ENCODE measurements at places on chromosomes 3 and 15.

GRCh38 chr3:54901906-54902685 lies 25.8 kb downstream of the LRTM1 start:
- DNase-seq, result no peak

DNA sequence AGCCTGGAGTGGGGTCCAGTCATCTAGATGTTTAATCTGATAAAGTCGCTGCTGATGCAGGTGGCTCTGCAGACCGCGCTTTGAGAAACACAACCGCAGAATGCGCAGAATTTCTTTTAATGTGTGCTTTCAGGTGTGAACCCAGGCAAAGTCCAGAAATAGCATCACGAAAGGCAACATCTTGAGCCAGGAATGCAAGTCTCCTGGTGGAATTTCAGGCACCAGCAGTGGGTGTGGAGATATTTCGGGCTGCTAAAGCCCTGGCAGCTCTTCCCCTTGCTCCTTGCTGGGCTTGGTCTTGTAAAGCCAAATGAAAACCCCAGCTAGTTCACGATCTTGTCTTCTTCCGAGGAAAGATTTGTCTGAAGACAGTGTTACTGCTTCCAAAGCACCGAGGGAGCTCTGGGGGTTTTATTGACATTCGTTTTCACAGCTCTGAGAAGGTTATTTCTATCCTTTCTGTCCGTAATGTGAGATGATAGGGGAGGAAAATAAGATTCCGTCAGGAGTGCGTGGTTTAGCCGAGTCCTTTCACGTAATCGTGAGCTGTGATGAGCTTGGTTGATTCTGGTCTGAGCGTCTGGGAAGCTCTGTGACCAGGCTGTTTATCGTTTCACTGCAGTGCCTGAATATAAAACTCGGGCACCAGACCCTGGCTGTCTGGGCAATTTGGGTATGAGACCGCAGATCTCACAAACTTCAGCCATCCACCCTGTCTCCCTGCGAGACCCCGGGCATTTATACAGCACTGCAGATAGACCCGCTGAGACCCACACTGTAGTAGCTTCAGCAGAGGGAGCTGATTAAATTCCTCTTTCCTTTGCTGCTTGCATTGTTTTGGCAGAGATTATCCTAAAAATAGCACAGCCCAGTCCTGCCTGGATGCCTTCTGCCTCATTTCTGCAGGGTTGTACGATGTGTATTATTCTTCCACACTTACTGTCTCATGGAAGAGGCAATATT lies 67.0 kb upstream of the SLC25A26 start:
- no peak for DNase-seq

- no peak for DNase-seq
Observed at GRCh38 chr3:168088106-168088720, 7.5 kb downstream of the GOLIM4 start.

GRCh38 chr3:5197470-5198312 lies 10.2 kb downstream of the EDEM1 start:
- DNase-seq, result no peak

DNA sequence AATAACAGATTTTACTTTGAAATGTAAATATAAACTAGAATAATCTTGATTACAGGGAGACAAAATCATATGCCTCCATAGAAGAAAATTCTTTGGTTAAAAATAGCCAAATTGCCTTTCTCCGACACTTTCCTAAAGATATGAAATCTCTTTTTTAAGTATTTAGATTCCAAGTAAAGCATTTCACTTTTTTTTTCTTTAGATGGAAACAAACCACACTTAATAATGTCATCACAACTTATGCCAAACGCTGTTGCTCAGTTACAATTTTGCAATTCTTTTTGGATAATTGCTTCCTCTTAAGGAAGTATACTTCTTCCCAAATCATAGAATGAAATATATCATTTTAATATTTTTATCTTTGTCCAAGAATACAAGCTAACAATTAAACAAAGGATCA lies 294.1 kb upstream of the ARL6 start:
- DNase-seq, result no peak

GRCh38 chr15:42508263-42508690 lies 12.8 kb downstream of the SNAP23 start:
- DNase-seq, result no peak

DNA sequence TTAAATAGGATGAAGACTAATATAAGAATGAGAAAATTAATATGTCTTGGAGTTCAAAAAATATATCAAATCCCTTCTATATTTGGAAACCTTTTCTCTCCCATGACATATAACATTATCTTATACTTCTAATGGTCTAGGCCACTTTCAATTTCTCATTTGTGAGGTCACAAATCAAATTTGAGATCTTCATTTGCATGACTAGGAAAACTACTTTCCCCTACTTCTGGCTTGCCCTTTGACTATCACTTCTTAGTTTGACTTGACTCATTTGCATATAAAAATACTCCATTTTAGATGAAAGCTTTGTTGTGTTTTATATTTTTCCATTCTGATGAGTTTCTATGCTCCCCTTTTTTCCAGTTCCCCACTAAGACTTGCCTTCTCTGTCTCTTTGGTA lies 598.6 kb upstream of the TBL1XR1 start:
- no peak for DNase-seq

- no peak for DNase-seq
Observed at GRCh38 chr15:81101894-81102815, 31.9 kb upstream of the CFAP161 start.

DNA sequence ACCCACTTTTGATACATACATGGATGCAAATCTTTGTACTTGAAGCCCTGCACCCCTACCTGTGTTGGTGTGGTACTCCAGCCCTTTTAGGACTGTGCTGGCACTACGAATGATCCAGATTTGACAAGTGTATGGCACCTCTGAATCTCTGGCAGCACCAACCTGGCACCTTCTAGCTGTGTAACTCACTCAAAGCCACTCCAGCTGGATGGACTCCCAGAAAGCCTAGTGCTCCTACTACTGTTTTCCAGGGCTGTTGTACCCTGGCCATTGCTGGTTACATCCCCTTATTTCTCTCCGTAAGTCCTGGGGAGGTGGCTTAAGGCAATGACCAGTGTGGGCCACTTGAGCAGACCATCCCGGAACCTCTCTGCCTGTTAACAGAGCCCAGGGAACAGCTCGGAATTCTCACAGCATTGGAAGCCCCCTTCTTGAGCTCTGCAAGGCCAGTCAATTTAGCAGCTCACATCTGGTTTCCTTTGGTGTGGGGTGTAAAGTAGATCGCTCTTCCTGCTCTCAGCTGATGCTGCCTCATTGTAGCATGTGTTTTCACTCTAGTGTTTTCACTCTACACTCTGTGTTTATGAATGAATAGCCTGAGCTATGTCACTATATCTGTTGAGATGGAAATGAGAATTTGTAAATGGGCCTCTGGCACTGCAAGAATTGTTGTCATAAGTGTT lies 12.2 kb downstream of the CALML4 start:
- DNase-seq, result no peak

GRCh38 chr3:43606284-43606683 lies 15.5 kb downstream of the ANO10 start:
- no peak for DNase-seq

- no peak for DNase-seq
Observed at GRCh38 chr3:133393204-133393603, 6.7 kb upstream of the BFSP2 start.

GRCh38 chr3:112688819-112689218 lies 47.9 kb upstream of the CCDC80 start:
- DNase-seq, result no peak

DNA sequence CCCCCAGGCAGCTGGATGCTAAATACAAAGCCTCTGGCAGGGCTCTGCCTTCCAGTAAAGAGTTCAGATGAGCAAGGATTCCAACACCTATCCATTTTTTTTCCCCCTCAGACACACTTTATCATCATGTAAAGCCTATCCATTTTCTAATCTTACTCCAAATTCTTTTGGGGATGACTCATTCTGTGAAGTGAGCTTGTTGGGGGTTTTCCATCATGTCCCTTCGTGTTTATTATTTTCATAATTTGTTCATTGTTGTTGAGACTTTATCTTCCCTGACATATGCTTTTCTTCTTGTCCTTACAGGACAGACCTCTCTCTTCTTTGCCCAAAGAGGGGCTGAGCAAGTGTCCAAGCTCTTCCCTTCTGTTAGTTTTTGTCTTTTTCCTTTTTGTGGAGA lies 34.7 kb upstream of the SH3BP5 start:
- no peak for DNase-seq

- no peak for DNase-seq
Observed at GRCh38 chr15:57609805-57610529, 18.3 kb downstream of the MYZAP start.

DNA sequence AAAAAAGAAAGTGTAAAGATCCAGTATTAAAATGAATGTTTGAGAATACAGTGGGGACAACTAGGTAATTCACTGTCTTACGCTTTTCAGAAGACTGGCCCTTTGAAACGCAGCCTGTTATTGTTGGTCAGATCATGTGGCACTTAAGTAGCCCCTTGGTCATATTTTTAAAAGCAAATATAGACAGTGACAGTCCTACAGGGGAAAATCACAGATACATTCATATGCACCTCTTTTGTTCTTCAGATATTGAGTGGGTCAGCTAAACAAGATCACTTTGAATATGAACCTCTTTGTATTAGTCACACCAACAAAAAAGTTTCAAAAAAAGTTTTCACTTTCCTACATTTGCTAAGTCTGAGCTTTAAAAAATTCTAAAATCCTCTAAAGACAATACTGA lies 36.0 kb downstream of the TIGIT start:
- DNase-seq, result no peak

DNA sequence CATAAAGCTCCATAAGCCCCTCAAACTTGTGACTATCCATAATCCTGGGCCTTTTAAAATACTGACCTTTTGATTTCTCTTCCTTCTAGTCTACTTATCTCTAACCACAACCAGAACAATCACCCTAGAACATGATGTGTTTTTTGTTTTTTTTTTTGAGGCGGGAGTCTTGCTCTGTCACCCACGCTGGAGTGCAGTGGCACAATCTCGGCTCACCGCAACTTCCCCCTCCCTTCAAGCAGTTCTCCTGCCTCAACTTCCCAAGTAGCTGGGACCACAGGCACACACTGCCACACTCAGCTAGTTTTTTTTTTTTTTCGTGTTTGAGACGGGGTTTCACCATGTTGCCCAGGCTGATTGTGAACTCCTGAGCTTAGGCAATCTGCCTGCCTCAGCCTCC lies 25.1 kb downstream of the VPS39 start:
- no peak for DNase-seq

GRCh38 chr15:30992249-30992864 lies 929 bp upstream of the MTMR10 start:
- no peak for DNase-seq

- DNase-seq, result no peak
Observed at GRCh38 chr3:49388289-49388820, 23.4 kb downstream of the RHOA start.

DNA sequence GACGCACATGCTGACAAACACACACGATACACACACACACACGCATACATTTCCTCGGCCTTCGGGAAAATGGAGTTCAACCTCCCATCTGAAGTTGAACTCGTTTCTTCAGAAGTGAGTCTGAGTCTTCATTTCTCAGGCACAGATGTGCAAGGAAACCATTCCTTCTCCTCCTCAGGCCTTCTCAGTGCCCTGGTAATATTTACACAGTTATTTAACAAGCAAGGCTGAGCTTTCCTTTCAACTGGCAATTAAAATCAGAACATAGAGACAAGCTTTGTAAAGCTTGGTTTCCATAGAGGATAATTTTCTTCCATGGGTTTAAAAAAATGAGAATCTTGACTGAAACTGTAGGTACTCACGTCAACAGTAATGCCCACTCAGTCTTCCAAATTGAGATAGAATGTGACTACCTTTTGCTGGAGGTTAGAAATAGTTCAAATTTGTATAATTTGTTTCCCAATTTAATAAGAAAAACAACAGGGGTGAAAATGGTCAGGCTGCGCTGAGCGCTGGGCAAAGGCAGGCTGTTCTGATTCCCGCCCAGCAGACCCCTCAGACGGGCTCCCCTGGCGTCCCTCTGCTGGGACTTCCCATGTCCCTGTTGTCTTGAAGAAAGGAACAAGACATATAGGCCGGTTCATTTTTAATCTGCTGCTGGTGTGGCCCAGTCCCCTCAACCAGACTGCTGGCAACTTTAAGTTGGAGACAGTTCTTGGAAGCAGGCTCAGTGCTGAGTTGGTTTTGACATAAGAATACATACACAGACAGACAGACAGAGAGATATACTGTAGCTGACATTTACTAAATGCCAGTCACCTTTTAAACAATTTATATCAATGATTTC lies 174.3 kb downstream of the XXYLT1 start:
- DNase-seq, result no peak

GRCh38 chr15:55337160-55337559 lies 18.1 kb downstream of the PIGB start:
- DNase-seq, result no peak

DNA sequence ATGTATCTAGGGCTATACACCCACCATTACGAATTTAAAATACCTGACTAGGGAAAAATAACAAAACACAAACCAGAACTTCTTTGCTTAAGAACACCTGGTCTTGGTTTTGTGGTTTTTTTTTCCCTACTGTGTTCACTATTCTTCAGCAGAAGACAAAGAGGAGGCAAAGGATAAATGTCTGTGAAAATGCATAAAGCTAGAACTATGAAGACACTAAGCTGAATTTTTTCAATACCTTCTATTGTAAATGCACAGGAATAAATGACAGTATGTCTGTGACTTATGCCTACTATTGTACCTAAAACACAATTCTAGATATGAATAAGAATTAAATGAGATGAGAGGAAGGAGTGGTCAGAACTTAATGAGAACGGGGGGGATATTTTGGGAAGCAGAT lies 86.9 kb downstream of the TBL1XR1 start:
- no peak for DNase-seq

DNA sequence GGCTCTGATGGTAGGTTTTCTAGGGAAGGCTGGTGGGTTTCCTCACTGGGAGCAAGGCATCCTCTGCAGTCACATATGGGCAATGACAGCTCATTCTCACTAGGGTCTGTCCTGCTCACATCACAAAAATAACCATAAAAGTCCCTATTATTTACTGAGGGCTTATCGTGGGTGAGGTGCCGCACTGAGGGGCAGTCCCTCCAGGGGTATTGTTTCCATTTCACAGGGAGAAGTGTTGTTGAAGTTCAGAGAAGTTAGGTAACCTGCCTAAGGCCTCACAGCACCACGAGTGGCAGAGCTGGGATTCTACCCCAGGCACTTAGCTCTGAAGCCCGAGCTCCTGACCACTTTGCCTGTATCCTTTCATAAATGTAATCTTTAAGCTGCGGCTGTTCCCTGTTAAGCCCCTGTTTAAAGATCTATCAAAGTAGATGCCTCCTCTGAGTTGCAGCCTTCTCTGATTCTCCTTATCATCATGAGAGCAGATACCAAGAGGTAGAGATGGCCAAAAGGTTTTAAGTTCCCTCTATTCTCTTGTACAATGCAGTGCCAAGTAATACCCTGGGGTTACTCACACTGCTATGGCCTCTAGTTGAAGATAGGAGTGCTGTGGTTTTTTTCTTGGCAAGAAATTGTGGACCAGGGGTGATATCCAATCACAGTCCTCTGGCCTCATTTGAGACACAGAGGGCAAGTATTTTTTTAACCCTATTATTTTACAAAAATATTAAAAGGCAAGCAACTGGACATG lies 107.0 kb downstream of the RPLP1 start:
- DNase-seq, result no peak

GRCh38 chr3:53554559-53555067 lies 60.2 kb downstream of the CACNA1D start:
- DNase-seq, result no peak

- DNase-seq, result no peak
Observed at GRCh38 chr15:84647726-84648125, 6.4 kb downstream of the WDR73 start.

- DNase-seq, result no peak
Observed at GRCh38 chr3:15151166-15151565, 52.2 kb upstream of the RBSN start.

GRCh38 chr3:37214076-37214475 lies 39.7 kb upstream of the LRRFIP2 start:
- DNase-seq, result no peak

GRCh38 chr15:62453981-62454380 lies 288.9 kb upstream of the C2CD4B start:
- DNase-seq, result no peak

All from neural crest cell (in vitro differentiated cells).